Uterus (tissue), 4 donors: ENCODE measurements at places on chromosomes 12 and 14. TPM values are rescaled to one million over a fixed set of nuclear protein-coding genes. Genes with fewer than 3 reads are reported as not detected.

- H3K36me3 ChIP-seq: no peaks in the 10 kb centered on the region
- no peaks in the 10 kb centered on the region for H3K27me3 ChIP-seq
- H3K4me1 ChIP-seq: no peaks in the 10 kb centered on the region
- H3K27ac ChIP-seq: no peak overlapping the region
- DNase-seq: no peak
These were observed 30.7 kb downstream of the MAP4K5 start for GRCh38 chr14:50501642-50502041.

- H3K27ac ChIP-seq: no peak overlapping the region
- H3K4me3 ChIP-seq: no peak overlapping the region
- DNase-seq: no peak
- no peaks in the 10 kb centered on the region for H3K36me3 ChIP-seq
- H3K27me3 ChIP-seq: no peaks in the 10 kb centered on the region
These were observed 789.5 kb downstream of the DIO2 start for GRCh38 chr14:79421811-79422210.

DNA sequence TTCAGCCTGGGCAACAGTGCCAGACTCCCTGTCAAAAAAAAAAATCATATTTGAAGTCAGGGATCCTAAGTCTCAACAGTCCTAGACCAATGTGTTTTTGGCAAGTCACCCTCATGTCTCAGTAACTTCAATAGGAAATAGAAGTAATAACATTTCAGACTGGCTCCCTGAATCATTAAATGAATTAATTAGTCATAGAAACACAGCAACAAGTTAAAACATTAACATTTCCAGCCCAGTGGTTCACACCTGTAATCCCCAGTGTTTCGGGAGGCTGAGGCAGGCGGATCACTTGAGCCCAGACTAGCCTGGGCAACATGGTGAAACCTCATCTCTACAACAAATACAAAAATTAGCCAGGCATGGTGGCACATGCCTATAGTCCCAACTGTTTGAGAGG lies 125.2 kb downstream of the GTF2A1 start:
- no peak overlapping the region for H3K4me3 ChIP-seq
- H3K36me3 ChIP-seq: no peaks in the 10 kb centered on the region
- H3K27ac ChIP-seq: no peak overlapping the region
- H3K4me1 ChIP-seq: no peaks in the 10 kb centered on the region
- no peaks in the 10 kb centered on the region for H3K27me3 ChIP-seq

KSR2 gene
- 0.28 TPM for total RNA-seq

ESPL1 gene
- total RNA-seq: not detected

TCL1A gene
- not detected for total RNA-seq

CHURC1 gene
- total RNA-seq: 35.1 TPM

DNA sequence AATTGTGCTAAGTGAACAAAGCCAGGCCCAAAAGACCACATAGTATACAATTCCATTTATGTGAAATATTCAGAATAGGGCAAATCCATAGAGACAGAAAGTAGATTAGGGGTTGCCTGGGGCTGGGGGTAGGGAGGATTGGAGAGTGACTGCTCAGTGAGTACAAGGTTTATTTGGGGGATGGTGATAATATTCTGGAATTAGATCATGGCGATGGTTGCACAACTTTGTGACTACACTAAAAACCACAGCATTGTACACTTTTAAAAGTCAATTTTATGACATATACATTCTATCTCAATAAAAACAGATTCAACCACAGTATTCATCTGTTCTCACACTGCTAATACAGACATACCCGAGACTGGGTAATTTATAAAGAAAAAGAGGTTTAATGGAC lies 68.7 kb upstream of the MAP1LC3B2 start:
- no peaks in the 10 kb centered on the region for H3K36me3 ChIP-seq
- no peaks in the 10 kb centered on the region for H3K27me3 ChIP-seq
- no peak for DNase-seq
- no peaks in the 10 kb centered on the region for H3K4me1 ChIP-seq

DNA sequence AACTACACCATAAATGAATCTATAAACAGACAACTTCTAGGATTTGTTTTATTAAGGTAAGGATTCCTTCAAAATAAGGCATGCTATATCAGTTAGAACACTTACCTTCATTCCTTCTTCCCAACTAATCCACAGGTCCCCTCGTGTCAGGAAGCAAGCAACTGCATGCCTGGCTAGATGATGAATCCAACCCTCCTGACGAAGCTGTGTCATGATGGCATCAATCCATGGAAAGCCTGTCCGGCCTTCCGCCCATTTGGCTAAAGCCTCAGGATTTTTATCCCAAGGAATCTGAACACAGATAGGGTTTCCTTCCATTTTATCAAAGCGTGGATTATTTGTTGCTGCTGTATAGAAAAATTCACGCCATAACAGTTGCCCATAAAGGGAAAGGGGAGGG lies 12.5 kb upstream of the MTERF2 start:
- no peak overlapping the region for H3K27ac ChIP-seq
- no peak overlapping the region for H3K4me3 ChIP-seq
- no peak for DNase-seq

FBXW8 gene
- 5.9 TPM for total RNA-seq

C12orf54 gene
- total RNA-seq: not detected

- no peaks in the 10 kb centered on the region for H3K36me3 ChIP-seq
- H3K27ac ChIP-seq: no peak overlapping the region
- no peaks in the 10 kb centered on the region for H3K4me1 ChIP-seq
- H3K4me3 ChIP-seq: no peak overlapping the region
- DNase-seq: no peak
These were observed 151.8 kb upstream of the GARIN6 start for GRCh38 chr12:99495799-99496198.

DNA sequence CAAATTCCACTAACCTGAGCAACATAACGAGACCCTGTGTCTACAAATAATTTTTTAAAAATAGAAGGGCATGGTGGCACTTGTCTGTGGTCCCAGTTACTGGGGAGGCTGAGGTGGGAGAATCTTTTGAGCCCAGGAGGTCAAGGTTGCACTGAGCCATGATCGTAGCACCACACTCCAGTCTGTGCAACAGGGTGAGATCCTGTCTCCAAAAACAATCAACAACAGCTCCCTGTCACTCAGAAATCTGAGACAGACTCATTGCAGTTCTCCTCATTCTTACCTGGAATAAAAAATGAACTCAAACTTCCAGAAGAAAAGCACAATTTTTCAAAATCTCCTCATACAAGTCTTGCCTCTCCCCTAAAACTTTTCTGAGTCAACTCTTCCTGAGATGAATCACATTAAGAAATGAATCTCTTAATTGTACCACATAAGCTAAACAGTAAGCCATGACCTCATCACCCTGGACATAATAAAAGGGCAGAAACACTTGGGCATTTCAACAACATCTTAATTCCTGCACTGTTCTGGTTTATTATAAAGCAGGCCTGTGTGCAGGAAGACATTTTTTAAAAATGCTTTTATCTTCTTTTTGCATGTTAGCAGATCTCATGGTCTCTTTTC lies 214.3 kb upstream of the CDKN3 start:
- H3K27me3 ChIP-seq: no peaks in the 10 kb centered on the region
- H3K4me1 ChIP-seq: no peaks in the 10 kb centered on the region
- no peak for DNase-seq
- H3K27ac ChIP-seq: no peak overlapping the region
- H3K4me3 ChIP-seq: no peak overlapping the region

- no peak for DNase-seq
- no peaks in the 10 kb centered on the region for H3K36me3 ChIP-seq
- H3K27me3 ChIP-seq: no peaks in the 10 kb centered on the region
- H3K27ac ChIP-seq: peak overlapping the region; percentile 76
These were observed 516 bp downstream of the NINJ2 start for GRCh38 chr12:662566-663292.

GRCh38 chr14:67436006-67436866 lies 24.3 kb upstream of the PLEK2 start:
- no peak overlapping the region for H3K4me3 ChIP-seq
- no peaks in the 10 kb centered on the region for H3K36me3 ChIP-seq
- DNase-seq: no peak
- no peaks in the 10 kb centered on the region for H3K27me3 ChIP-seq
- no peak overlapping the region for H3K27ac ChIP-seq
- H3K4me1 ChIP-seq: no peaks in the 10 kb centered on the region

DNA sequence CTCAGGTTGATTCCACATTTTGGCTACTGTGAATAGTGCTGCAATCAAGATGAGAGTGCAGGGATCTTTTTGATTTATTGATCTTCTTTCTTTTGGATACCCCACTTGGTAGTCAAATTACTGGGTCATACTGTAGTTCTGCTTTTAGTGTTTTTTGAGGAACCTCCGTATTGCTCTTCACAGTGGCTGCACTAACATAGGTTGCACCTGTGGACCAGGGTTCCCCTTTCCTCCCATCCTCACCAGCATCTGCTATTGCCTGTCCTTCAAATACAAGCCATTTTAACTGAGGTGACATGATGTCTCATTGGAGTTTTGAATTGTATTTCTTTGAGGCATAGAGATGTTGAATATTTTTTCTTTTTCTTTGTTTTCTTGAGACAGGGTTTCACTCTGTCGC lies 152.5 kb upstream of the TMEM132C start:
- H3K27ac ChIP-seq: no peak overlapping the region
- H3K4me1 ChIP-seq: no peaks in the 10 kb centered on the region
- no peak overlapping the region for H3K4me3 ChIP-seq
- no peak for DNase-seq
- H3K36me3 ChIP-seq: no peaks in the 10 kb centered on the region
- no peaks in the 10 kb centered on the region for H3K27me3 ChIP-seq

DNA sequence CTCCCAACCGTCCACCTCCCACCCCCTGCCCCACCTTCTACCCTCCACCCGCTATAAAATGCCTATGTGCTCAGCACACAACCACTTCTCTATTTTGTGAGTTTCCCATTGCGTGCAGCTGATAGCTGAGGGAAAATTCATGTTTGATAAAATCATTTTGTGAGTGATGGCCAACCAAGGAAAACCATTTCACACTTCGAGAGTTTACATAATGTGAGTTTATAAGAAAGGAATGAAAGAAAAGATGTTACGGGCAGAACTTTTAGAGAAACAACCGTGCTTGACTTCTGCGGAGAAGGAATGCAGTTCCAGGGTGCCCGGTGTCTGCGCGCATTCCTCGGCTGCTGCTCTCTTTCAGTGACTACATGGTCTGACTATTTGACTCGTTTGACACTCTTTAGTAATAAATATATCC lies 140.9 kb downstream of the EFCAB11 start:
- no peaks in the 10 kb centered on the region for H3K27me3 ChIP-seq
- no peaks in the 10 kb centered on the region for H3K36me3 ChIP-seq
- H3K4me3 ChIP-seq: no peak overlapping the region
- H3K27ac ChIP-seq: no peak overlapping the region
- no peaks in the 10 kb centered on the region for H3K4me1 ChIP-seq

- DNase-seq: no peak
- no peak overlapping the region for H3K4me3 ChIP-seq
- no peaks in the 10 kb centered on the region for H3K27me3 ChIP-seq
- no peaks in the 10 kb centered on the region for H3K36me3 ChIP-seq
- H3K4me1 ChIP-seq: no peaks in the 10 kb centered on the region
- H3K27ac ChIP-seq: no peak overlapping the region
These were observed 27.8 kb downstream of the AACS start for GRCh38 chr12:125092872-125093680.

GRCh38 chr12:3752741-3753486 lies at the start of gene CRACR2A:
TSS of gene CRACR2A (minus strand) at chr12:3753109. CDS start at chr12:3696999, 56,110 bp downstream.
- no peaks in the 10 kb centered on the region for H3K36me3 ChIP-seq
- no peaks in the 10 kb centered on the region for H3K27me3 ChIP-seq
- no peaks in the 10 kb centered on the region for H3K4me1 ChIP-seq
- DNase-seq: peak; percentile 71
- peak within 1 kb of the TSS; percentile 41 for H3K4me3 ChIP-seq

DNA sequence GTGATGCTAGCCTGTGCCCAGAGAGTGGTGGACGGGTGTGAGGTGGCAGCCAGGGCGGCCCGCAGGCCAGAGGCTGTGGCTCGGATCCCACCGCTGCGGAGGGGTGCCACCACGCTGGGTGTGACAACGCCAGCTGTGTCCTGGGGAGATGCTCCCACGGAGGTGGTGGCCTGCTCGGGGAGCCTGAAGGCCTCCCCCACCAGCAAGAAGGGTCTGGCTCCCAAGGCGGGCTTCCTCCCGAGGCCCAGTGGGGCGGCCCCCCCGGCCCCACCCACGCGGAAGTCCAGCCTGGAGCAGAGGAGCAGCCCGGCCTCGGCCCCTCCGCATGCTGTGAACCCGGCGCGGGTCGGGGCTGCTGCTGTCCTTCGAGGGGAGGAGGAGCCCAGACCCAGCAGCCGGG lies 38.2 kb downstream of the KIF26A start:
- H3K4me1 ChIP-seq: no peaks in the 10 kb centered on the region
- no peak overlapping the region for H3K4me3 ChIP-seq
- H3K27me3 ChIP-seq: no peaks in the 10 kb centered on the region
- no peak for DNase-seq
- H3K36me3 ChIP-seq: no peaks in the 10 kb centered on the region
- no peak overlapping the region for H3K27ac ChIP-seq

CLEC4D gene
- total RNA-seq: 0.30 TPM

DUSP16 gene
- total RNA-seq: 28.2 TPM

FAIM2 gene
- 1.0 TPM for total RNA-seq

DNA sequence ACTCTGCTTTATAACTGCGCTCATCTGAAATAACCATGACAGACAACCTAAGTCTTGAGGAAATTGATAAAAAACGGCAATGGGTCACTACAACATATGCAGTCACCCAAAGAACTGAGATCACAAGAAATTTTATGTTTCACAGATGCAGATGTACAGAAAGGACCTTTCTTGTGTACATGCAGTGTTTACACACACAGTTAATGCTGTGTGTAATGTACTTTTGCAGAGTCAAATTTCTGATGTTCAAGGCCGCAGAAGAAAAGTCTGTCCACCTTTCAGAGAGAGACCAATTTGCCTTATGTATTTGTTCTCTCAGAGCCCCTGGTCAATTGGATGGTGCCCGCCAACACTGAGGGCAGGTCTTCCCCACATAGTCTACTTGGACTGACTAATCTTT lies 23.0 kb upstream of the TBK1 start:
- H3K36me3 ChIP-seq: no peaks in the 10 kb centered on the region
- no peaks in the 10 kb centered on the region for H3K27me3 ChIP-seq
- DNase-seq: no peak

ANKS1B gene
- 16.6 TPM for total RNA-seq

DNA sequence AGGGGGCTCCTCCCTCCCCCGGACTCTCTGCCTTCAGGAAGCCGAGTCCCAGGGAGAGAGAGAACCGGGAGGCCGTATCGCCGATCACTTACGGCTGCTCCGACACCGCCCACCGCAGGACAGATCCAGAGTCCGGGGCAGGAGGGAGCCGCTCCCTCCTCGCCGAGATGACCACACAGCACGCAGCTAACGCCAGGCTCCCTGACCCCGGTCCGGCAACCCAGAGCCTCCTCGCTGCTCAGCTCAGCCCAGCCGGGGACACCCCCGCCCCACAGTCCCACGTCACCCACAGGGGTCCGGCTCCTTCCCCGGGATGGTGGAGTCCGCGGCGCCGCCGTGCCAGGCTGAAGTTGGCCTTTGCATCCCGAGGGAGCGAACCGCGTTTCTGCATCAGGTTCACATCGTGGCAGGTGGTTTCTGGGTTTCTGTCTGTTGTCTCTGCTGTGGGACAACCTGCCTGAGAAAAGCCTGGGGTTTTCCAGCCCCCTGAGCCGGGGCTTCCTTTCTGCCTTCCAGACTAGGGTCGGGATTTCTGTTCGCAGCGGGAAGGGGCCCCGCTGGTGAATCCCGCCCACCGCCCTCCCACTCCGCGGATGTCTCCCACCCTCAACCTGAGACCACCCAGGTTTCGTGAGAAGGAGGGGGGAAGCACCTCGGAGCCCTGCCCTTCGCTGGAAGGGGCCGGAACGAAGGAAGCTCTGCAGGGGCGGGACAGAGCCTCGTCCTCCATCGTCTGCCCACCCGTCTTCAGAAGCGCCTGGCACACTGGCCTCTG lies 61.2 kb downstream of the NOC4L start:
- peaks cover 17% of the 10 kb centered on the region for H3K27me3 ChIP-seq
- peaks cover 11% of the 10 kb centered on the region for H3K4me1 ChIP-seq

- DNase-seq: no peak
- H3K27ac ChIP-seq: no peak overlapping the region
- no peaks in the 10 kb centered on the region for H3K36me3 ChIP-seq
- H3K27me3 ChIP-seq: no peaks in the 10 kb centered on the region
These were observed 109.8 kb upstream of the ARID2 start for GRCh38 chr12:45619736-45620135.

ZNF839 gene
- total RNA-seq: 11.0 TPM
